Activated T-helper 1 cell treated with anti-CD3 and anti-CD28 coated beads, Interleukin-2, amount 50 U/mL, for 16 hours (primary cell): ENCODE measurements at places on chromosomes 7 and 10.

DNA sequence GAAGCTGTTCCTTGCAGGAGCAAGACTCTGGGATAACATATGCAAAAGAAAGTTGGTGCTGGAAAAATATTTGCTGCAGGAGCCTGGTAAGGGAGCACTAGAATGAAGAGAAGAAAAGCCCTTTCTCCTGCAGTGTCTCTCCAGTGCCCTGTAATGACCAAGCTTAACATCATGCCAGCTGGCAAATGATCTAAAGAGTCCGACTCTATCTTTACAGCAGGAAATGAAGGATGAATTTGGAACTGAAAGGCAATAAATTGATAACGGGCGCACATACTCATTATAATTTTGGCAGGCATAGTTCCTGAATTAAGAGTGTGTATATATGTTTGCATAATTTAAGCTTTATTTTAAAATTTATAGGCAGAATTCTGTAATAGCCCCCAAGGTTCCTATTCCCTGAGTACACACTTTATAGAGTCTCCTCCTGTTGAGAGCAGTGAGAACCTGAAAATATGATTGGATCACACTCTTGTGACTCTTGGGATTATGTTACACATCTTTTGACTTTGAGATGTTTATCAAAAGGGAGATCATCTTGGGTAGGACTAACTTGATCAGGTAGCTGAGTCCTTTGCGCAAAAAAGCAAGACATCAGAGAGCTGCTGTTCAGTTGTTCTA is 299.0 kb upstream of the MBL2 start:
- DNase-seq, result no peak

DNA sequence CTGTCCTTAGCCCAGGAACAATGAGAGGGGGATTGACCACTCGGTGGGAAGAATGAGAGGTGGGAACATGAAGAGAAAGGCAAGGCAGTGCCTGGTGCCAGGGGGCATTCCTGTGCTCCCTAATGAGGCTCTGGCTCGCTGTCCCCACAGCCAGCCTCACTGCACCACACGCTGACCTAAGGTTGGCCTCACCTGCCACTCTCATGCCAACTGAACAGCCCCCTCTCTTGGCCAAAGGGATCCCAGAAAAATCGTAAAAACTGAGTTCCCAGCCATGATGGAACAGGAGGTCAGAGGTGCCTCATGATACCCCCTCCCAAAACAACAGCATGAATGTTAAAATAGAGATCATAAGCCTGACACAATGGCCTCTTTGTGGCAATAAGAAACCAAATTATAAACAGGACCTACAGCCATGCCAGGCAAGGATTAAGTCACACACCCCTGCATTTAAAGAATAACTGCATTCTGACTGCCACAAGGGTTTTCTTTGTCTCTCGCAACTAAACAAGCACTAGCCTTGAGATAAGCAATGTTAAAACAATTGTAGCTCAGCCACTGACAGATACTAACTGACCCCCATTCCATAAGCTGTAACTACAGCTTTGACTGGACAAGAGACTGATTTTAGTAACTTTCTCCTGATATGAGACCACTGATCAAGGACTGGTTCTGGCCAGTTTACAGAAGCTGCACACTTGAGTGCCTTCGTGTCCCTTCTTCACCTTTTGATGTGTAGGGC is 149.2 kb downstream of the SH2D4B start:
- DNase-seq, result no peak

- DNase-seq, result no peak
Measured at GRCh38 chr7:55100544-55101327, 81.9 kb downstream of the EGFR start.

DNA sequence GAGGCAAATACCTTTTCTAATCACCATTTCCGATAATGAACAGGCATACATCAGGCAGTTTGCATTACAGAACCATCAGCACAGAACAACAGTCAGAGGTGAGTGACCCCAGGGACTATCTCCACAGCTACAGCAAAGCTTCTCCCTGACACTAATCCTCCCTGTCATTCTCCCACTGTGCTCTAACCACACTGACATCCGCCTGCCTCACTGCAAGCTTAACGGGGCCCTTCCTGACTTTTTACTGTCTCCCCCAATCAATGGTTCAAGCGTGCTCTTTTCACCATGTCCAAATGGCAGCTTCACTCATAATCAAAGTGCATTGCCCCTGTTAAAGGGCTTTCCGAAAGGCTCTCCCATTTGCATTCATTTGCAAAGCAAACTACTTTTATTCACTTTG is 196.3 kb downstream of the DNAJC1 start:
- no peak for DNase-seq

DNA sequence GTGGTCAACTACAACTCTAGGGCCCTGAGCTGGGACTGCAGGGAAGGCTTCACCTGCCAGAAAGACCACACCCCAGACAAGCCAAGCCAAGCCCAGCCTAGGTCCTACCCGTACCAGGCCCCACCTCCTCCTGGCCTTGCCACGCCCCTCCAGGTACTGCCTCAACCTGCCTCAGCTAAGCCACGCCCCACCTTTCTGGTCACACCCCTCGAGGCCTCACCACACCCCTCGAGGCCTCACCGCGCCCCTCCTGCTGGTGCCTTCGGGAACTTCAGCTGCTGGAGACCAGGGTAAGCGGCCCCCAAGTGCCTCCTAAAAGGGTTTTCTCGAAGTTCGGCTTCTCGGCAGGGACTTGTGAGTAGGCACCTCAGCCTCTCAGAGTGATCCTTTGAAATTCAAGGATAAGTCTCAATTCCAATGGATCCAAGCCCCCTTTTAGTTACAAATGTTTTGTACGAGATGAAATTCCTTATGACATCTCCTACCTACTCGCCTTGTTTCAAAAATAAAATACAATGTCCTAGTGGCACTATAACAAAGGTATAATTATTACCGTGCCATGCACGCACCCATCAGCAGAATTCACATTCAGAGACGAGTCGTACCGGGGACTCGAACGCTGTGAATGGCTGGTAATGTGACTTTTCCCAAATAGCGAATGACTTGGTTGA is 171.2 kb downstream of the ARHGAP21 start:
- no peak for DNase-seq

- no peak for DNase-seq
Measured at GRCh38 chr10:103710490-103710889, 144.9 kb downstream of the SH3PXD2A start.

DNA sequence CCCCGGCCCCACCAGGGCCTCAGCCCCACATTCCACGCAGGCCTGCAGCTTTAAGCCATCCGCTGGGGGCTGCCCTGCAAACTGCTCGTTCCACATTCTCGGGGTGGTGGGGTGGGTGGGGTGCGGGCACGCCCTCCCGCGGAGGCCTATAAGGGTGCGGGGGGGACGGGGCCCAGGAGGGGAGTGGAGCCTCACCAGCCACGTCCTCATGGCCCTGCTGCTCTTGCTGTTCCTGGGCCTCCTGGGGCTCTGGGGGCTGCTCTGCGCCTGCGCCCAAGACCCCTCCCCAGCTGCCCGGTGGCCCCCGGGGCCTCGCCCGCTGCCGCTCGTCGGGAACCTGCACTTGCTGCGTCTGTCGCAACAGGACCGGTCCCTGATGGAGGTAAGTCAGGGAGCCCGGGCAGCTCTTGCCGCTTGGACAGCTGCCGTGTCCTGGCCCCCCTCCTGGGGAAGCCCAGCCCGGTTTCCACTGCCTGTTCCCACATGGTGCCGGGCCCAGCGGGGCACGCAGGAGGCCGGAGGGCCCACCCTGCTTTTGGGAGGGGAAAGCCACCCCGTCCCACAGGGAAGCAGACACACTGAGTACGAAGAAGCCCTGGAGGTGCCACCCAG is at the start of gene CYP2W1:
CYP2W1 (plus strand) TSS at position 178 of the 612 bp plus-strand sequence; CDS start at position 209, 31 bp downstream.
- no peak for DNase-seq

DNA sequence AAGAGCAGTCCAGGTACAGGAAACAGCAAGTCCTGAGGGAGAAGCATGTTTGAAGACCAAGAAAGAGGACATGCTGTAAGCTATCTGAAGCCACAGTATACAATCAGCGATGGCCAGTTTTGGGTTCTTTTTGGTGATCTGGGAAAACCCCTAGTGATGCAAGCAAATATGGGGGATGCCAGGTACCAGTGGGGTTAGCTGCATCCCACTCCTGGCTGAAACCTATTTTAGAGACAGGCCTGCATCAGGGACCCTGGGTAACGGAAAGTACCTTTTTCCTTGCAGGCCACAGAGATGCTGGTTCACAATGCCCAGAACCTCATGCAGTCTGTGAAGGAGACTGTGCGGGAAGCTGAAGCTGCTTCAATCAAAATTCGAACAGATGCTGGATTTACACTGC is 32.9 kb downstream of the AP3M1 start:
- no peak for DNase-seq

GRCh38 chr7:9082203-9082602 is 648.8 kb downstream of the NXPH1 start:
- no peak for DNase-seq

DNA sequence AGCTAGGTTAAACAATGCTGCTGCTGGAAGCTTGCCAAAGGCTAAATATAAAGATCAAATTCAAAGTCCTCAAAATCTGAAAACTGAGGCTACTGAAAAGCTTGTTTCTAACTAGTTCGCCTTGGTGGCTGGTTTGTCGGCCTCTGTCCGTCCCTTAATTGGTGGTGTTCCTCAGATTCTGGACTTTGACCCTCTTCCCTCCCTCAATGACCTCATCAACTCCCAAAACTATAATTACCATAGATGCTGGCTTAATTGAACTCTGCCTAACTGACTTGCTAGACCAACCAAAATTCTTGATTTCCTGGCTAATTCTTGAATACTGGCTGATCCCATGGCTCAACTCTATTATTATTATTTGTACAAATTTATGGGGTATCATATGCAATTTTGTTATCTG is 15.6 kb downstream of the ARHGAP21 start:
- DNase-seq, result no peak

- no peak for DNase-seq
Measured at GRCh38 chr7:78345293-78345911, 546.8 kb downstream of the PHTF2 start.

- no peak for DNase-seq
Measured at GRCh38 chr10:28765641-28766040, 88.3 kb downstream of the BAMBI start.

DNA sequence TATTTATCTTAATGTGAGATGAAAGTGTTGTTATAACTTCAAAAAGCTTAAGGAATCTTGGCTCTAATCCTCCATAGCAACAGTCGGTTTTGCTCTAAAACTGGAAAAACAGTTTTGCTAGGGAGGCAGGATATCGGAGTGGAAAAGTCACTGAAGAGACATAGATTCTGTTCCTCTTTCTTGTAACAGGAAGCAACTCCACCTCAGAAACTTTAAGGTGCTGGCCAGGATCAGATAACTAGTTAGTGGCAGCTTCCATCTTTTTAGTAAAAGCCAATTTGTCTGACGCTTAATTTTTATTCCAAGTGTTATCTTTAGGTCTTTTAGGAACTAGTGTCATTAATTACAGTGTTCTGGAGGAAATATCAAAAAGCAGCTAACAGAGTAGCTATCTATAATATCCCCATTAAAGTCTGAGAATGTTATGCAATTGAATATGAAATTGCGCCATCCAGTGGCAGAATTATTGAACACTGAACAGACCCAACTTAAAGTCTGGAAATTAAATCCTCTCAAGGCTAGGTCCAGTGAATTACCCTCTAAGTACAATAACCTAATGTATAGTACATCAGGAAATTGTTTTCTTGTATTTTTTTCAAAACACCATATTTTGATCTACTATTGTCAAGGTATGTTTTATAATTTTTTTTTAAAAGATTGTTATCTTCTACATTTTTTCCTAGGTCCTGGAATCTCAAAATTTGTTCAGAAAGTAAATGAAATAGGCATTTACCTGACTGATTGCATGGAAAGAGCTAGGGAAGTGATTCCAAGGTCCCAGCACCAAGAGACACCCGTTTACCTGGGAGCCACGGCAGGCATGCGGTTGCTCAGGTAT is 65.9 kb upstream of the CC2D2B start:
- no peak for DNase-seq

- DNase-seq, result no peak
Measured at GRCh38 chr7:117296066-117296465, 26.8 kb downstream of the WNT2 start.

DNA sequence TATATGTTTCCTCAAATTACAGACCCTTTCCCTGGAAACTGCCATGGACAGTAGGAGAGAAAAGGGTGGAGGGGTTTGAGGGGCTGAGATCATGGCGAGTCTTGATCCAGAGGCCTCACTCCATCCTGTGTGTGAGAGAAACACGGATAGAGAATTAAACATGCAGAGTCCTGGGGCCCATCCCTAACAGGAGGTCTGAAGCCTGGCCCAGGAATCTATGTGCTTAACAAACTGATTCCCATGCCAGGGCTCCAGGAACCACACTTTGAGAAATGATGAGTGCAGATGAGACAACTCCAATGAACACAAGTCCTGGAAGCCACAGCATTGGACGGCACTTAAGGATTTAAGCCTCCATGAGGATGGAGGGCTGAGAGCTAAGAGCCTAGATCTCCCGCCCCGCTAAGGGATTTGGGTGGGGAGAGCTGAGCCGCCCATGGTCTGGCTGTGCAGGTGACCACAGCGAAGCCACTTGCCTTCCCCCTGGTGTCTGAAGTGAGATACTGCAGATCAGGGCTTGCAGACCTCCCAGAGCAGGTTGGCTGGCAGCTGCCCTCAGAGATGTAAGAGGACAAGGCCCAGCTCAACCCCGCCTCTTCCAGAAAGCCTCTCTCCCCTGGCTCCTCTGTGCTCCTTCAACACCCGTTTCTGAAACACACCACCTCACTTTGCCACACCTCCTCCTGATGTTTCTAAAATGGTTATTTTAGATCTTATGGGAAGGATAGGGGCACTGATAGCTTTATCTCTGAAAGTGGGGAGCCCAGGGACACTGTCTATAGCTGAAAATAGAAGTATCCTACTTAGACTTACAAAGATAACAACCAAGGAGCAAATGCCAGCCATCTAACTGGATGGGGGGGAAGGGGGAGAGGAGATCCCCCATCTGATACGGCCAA is 24.8 kb upstream of the EIF5AL1 start:
- no peak for DNase-seq

- no peak for DNase-seq
Measured at GRCh38 chr10:61628151-61628874, 34.4 kb upstream of the CABCOCO1 start.

DNA sequence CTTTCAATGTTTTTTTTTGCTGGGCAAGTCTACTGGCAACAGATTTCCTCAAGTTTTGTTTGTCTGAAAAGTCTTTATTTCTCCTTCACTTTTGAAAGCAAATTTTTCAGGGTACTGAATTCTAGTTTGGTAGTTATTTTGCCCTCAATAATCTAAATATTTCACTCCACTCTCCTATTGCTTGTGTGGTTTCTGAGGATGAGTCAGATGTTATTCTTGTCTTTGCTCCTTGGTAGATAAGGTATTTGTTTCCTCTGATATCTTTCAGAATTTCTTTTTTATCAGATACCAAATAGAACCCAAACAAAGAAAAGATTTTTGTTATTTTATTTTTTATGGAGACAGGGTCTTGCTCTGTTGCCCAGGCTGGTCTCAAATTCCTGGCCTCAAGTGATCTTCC is 99.2 kb upstream of the MALRD1 start:
- DNase-seq, result no peak

- no peak for DNase-seq
Measured at GRCh38 chr7:130141161-130141883, 63.9 kb downstream of the TMEM209 start.
